Dermis microvascular lymphatic vessel endothelial cell (primary cell): ENCODE measurements at places on chromosomes 7 and 10. TPM values are rescaled to one million over a fixed set of nuclear protein-coding genes. Genes with fewer than 3 reads are reported as not detected.

DNA sequence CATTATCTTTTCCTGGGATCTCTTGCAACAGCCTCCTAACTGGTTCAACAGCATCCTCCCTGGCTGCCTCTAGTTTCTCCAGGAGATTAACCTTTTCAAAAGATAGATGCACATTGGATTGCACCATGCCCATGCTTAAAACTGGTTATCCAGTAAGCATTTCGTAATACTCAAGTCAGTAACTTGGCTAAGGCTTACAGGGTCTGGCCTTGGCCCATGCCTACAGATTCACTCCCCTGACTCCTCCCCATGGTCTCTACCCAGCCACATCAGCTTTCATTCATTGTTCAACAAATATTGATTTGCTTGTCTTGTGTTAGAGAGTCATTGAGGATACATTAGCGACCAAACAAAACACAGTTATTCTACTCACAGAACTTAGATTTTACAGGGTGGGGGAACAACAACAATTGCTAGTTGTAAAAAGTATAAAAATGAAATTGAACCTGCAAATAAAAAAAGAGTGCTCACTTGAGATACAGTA lies 1.8 kb upstream of the KIF20B start:
- no peak for DNase-seq

DNA sequence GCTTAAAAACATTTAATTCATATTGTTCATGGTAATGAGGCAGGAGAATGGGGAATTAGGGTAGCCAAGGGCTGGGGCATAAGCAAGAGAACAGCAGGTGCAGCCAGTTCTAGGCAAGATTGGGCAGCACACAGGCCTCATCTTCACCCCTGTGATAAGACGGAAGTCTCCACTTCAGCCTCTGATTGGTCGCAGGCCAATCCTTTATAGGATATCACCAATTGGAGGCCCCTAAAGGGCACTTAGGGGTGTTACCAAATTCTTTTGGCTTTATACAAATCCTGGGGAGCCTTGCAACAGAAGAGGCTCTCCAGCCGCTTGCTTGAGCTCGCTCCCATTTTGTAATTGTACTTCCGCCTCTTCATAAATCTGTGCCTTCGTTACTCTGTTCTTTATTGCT lies 231.1 kb downstream of the REEP3 start:
- DNase-seq: no peak

HYAL4 gene
- total RNA-seq: 0.39 and 1.0 TPM in 2 replicates

DNA sequence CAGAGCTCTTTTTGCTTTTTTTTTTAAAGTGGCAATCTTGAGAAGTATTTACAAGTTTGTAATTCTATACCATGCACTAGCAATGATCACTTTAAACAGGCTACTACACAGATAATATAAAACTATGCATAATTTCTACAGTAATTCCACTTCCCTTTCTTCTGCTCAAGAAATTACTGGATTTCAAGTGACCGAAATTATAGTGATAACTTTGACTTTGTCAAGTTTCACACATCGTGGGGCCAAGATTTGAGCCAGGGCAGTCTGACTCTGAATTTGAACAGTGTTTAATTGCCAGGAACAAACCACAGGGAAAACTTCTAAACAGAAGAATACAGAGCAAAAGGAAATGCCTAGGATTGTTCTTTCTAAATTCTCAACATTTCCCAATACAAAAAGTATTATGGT lies 288.3 kb upstream of the MKLN1 start:
- no peak for DNase-seq

SPDYE16 gene
- 0.13 TPM in 1 of 2 replicates, not detected in the other for total RNA-seq

ELFN1 gene
- 0.38 and 0.90 TPM in 2 replicates for total RNA-seq

KAT6B gene
- 10.8 and 15.9 TPM in 2 replicates for total RNA-seq

GRCh38 chr7:20075992-20076820 lies 141.0 kb downstream of the MACC1 start:
- no peak for DNase-seq

- DNase-seq: no peak
Observed at GRCh38 chr10:113158183-113158582, 208.1 kb downstream of the TCF7L2 start.

DNA sequence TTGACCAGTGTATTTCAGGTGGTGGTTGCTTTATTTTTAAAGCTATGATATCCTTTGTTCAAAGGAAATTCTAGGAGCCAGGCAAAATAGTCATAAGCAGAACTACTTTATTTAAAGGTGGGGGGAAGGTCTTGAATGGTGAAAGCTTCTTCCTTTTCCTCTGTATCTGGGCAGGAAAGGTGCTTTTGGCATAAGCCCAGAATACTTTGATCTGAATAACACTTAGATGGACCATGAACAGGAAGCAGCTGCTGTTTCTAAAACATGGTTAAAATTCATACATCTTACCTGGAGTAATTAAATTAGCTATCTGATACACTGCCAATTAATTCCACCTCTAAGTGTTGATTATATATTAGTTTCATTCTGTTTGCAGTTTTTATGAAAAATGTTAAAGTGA lies 13.3 kb downstream of the ZNF804B start:
- no peak for DNase-seq

- DNase-seq: no peak
Observed at GRCh38 chr7:137895301-137896221, 48.8 kb upstream of the DGKI start.

DNA sequence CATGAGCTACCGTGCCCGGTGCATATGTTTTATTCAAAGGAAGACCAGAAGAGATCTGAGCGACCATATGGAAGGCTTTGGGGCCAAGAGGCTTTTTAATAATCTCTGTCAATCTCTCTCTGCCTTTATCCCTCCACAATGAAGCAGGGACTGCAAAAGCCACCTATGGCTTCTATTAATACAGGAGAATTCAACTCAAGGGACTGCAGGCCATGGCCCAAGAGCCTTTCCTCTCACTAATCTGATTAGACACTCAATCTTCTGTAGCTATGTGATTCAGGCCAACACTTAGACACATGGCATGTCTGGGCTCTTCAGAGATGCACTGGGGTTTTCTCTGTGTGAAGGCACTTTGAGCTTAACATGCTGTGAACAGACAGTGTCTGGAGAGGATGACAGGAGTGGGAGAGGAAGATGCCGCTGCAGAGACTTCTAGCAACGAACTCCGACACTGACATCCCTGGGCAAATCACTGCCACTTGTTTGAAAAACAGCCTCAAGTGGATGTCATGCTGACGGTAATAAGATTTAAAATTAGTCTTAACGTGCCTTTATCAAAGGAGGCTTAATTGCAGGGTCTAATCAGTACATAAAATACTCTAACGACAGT lies 114.4 kb upstream of the AOAH start:
- no peak for DNase-seq

DNA sequence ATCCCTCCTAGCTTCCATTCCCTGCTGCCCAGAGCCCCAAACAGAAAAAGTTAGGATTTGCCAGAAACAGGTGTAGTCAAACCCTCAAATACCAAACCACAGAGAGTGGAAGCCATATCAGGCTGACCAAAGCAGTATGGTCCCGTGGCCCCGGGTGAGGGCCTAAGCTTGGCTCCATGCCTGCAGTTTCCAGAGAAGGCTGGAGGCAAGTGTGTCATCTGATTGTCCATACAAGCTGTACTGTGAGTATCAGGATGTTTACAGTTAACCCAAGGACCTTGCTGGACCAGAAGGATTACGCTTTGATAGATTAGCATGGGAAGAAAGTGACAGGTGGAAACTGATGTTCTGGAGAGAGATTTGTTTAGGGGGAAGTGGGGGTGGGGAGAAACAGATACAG lies 96.3 kb downstream of the PRKAG2 start:
- peak; percentile 64 for DNase-seq

DNA sequence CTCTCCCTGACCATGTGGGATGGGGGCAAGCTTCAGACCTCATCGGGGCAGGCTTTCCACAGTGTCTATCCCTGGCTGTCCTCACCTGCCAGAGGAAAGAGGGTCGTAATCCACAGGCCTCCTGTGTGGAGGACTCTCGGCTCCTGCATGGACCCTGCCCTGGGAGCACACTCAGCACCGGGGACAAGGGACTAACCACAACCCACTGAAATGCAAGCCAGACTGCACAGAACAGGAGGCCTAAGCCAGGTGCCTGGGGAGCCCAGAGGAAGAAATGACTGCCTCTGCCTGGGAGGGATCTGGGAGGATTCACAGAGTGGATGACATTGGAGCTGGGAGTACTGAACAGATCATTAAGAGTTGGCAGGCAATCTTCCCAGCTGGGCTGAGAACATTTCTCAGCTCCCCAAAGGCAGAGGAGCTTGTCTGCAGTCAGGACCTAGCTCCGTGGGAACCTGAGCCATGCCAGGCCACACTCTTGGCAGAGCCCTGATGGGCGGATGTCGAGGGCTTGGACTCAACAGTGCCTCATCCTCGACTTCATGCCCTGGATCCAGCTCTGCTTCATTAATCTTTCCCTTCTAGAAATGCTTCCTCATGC lies 213.4 kb downstream of the USP6NL start:
- no peak for DNase-seq

ATG9B gene
- under 0.01 and 0.13 TPM in 2 replicates for total RNA-seq

ADRA2A gene
- total RNA-seq: not detected in 2 replicates

BMPER gene
- 0.13 and 4.9 TPM in 2 replicates for total RNA-seq

GRCh38 chr7:130899638-130900401 lies 165.8 kb upstream of the KLF14 start:
- DNase-seq: no peak

PILRA gene
- total RNA-seq: 0.13 TPM in 1 of 2 replicates, not detected in the other

IQUB gene
- 0.13 TPM in 2 replicates for total RNA-seq

OR2A12 gene
- not detected in 2 replicates for total RNA-seq

ASAH2B gene
- 1.0 and 2.8 TPM in 2 replicates for total RNA-seq

- no peak for DNase-seq
Observed at GRCh38 chr7:125363873-125364272, 434.2 kb upstream of the POT1 start.

DNA sequence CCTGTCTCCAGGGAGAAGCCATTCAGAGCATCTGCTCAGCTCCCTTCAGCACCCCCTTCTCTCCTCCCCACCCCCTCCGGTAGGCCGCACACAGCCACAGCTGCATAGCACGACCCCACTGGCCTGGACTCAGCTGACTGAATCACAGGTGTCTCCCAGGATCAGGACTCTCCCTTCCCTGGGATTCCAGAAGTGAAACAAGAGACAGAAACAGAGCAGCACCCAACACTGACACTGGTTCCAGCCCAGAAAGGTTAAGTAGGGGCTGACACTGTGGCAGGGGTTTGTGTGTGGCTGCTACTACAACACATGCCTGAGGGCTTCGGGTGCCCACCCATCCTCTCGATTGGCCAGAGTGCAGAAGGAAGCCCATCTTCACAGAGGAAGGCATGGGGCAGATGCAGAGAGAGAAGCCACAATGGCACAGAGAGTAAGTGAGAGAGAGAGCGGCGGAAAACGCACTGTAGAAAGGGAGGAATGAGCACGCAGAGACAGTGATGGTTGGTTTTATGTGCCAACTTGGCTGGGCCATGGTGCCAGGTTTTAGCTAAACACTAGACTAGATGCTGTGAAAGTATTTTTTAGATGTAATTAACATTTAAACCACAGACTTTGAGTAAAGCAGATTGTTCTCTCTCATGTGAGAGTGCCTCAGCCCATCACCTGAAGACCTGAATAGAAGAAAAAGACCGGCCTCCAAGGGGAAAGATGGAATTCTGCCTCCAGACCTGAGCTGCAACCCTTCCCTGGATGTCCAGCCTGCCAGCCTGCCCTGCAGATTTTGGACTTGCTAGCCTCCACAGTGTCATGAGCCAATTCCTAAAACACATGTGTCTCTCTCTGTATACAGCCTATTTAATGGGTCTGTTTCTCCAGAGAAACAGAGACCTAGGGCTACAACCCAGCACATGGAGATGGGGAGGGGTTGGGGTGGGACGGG lies 107.5 kb downstream of the GRB10 start:
- DNase-seq: no peak

GRCh38 chr7:81873559-81873958 lies 103.7 kb upstream of the HGF start:
- no peak for DNase-seq

SEMA3E gene
- 0.26 and 2.0 TPM in 2 replicates for total RNA-seq

GRCh38 chr10:24779737-24780136 lies 56.0 kb upstream of the ARHGAP21 start:
- DNase-seq: no peak

OR2A42 gene
- total RNA-seq: not detected in 2 replicates

DNA sequence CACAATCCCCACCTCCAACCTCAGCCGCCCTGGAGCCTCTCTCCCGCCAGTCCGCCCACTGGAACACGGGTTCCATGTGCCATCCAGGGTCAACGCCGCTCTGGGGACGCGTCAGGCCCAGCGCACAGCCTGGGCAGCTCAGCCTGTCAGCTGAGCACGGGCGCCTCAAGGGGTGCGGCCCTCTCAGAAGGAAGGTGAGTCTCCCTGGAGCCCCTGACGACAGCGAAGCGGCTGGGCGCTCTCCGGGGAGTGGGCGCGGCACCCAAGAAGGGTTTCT lies 1.2 kb upstream of the SLC18A3 start:
- DNase-seq: no peak

LIPF gene
- not detected in 2 replicates for total RNA-seq

HTR5A gene
- total RNA-seq: not detected in 2 replicates

GRCh38 chr7:155705623-155706360 lies 61.3 kb downstream of the RBM33 start:
- DNase-seq: no peak

GRCh38 chr7:94908323-94909178 lies 1.2 kb downstream of the PPP1R9A start:
- no peak for DNase-seq

- DNase-seq: no peak
Observed at GRCh38 chr7:103418241-103418640, 27.8 kb downstream of the SLC26A5 start.

- DNase-seq: no peak
Observed at GRCh38 chr10:114819322-114819721, 2.3 kb upstream of the FHIP2A start.

APBB1IP gene
- total RNA-seq: not detected in 2 replicates

GRCh38 chr10:91709394-91709798 lies 76.5 kb upstream of the PPP1R3C start:
- no peak for DNase-seq

SNCG gene
- total RNA-seq: 108 and 137 TPM in 2 replicates

RPS24 gene
- total RNA-seq: 1,484 and 1,977 TPM in 2 replicates

- DNase-seq: no peak
Observed at GRCh38 chr7:136308230-136308629, 331.1 kb upstream of the MTPN start.

- peak; percentile 75 for DNase-seq
Observed at GRCh38 chr7:136039577-136040345, 62.6 kb upstream of the MTPN start.

GRCh38 chr7:7138897-7139296 lies 43.4 kb upstream of the C1GALT1 start:
- no peak for DNase-seq

UNCX gene
- total RNA-seq: not detected in 2 replicates
